M059J (cell line): ENCODE measurements at places on chromosomes 16 and 17.

DNA sequence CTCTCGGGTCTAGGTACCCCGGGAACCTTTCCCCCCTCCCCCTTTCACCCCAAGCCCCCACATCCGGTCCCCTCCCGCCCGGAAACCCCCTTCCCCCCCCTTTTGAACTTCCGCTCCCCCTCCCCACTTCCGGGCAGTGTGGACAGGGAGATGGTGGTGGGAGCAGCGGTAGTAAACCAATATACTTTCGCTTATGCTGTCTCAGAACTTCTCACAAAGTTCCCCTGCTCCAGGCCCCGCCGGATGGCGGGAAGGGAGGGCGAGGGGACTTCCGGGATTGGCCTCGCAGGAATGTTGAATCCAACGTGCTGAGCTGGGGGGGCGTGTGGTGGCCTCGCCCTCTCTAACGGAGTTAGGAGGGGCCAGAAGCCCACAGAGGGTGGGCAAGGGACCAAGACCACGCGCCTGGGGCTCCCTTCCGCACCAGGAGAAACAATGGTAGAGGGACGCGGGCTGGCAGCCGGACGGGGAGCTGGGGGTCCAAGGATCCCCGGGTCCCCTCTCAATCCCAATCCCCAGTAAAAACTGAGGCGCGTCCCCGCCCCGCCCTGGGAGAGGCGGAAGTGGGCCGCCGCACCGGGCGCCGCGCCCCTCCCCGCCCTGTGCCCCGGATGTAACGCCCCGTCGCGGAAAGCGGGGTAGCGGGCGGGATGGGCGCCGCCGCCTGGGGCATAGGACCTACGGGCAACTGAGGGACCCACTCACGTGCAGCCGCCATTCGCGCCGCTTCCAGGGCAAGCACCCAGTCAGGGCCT lies 742 bp downstream of the PFN1 start:
- peak; percentile 65 for DNase-seq

DNA sequence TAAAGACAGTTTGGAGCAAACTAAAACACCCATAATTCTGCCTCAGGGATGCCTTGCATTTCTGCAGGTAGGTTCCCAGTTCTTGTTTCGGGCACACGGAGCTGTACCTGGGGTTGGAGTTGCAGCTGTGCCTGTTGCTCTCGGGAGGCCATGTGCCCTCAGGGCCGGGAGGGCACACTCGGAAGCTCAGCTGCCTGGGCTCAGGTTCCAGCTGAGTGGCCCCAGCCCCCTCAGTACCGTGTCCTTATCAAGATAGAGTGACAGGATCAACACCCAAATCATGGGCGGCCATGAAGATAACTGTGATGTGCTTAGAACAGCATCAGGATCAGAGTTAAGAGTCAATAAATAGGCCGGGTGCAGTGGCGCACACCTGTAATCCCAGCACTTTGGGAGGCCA lies 107.9 kb downstream of the SNX29 start:
- DNase-seq, result no peak

GRCh38 chr16:82655720-82656490 lies 29.1 kb downstream of the CDH13 start:
- DNase-seq, result no peak

DNA sequence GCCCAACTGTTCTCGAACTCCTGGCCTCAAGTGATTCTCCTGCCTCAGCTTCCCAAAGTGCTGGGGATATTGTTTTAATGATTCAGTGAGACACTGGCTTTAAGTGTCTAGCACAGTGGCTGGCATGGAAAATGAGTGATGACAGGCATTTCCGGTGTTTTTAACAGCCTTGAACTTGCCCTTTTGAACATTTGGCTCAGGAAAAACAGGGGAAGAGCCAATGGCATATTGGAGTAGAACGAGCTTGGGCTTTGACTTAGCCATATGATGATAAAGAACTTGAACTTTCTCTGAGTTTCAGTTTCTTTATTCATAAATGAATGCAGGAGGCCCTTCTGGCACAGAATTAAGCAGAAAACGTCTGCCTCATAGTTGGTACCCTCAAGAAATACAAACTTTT lies 145.0 kb upstream of the HS3ST4 start:
- peak; percentile 10 for DNase-seq

- no peak for DNase-seq
These were observed 14.1 kb downstream of the KCNJ12 start for GRCh38 chr17:21390294-21390693.
